Fibroblast of lung (primary cell): ENCODE measurements at places on chromosomes 12 and 14. TPM values are rescaled to one million over a fixed set of nuclear protein-coding genes. Genes with fewer than 3 reads are reported as not detected.

CMKLR1 gene
- polyA plus RNA-seq, result 0.19 and 0.82 TPM in 2 replicates

RNASE1 gene
- polyA plus RNA-seq, result not detected in 2 replicates

GDF11 gene
- polyA plus RNA-seq, result 9.4 and 11.1 TPM in 2 replicates

CLEC2B gene
- polyA plus RNA-seq, result 9.3 and 9.7 TPM in 2 replicates

LRRC10 gene
- not detected in 2 replicates for polyA plus RNA-seq

PTGES3 gene
- polyA plus RNA-seq, result 119 and 149 TPM in 2 replicates

IL22 gene
- polyA plus RNA-seq, result not detected in 2 replicates

CLEC9A gene
- polyA plus RNA-seq, result not detected in 2 replicates

NDUFB1 gene
- polyA plus RNA-seq, result 436 and 569 TPM in 2 replicates

LIN52 gene
- 7.5 and 9.5 TPM in 2 replicates for polyA plus RNA-seq

E2F7 gene
- polyA plus RNA-seq, result 3.6 and 12.9 TPM in 2 replicates

MAP3K9 gene
- polyA plus RNA-seq, result 0.23 and 0.27 TPM in 2 replicates

ERC1 gene
- polyA plus RNA-seq, result 19.7 and 22.0 TPM in 2 replicates

KERA gene
- polyA plus RNA-seq, result not detected in 2 replicates

RTL1 gene
- not detected in 2 replicates for polyA plus RNA-seq

C12orf54 gene
- polyA plus RNA-seq, result not detected in 2 replicates

RITA1 gene
- 7.4 and 8.7 TPM in 2 replicates for polyA plus RNA-seq

DNA sequence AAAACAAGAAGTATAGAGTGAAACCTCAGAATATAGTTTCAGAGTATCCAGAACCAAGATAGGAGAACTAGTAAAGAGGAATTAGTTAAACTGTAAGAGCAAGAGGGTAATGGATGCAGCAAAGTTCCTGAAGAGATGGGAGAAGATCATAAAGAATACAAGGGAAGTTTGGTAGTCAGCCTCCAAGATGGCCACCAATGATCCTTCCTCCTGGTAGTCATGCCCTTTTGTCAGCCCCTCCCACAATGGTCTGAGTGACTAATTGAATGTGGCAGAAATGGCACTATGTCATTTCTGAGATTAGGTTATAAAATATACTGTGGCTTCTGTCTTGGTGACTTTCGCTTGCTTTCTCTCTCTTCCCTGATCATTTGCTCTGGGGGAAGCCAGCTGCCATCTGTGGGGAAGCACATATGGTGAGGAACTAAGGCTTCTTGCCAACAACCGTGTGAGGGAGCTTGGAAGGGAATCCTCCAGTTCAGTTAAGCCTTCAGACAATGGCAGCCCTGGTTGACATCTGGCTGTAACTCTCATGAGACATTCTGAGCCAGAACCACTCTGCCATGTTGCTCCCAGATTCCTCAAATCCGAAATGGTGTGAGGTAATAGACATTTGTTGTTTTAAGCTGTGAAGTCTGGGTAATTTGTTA is 55.3 kb upstream of the AMN1 start:
- DNase-seq, result no peak

- DNase-seq, result peak; percentile 28
Observed at GRCh38 chr14:96349286-96350075, 13.7 kb downstream of the ATG2B start.

- DNase-seq, result no peak
Observed at GRCh38 chr14:60455875-60456274, 30.0 kb downstream of the C14orf39 start.

DNA sequence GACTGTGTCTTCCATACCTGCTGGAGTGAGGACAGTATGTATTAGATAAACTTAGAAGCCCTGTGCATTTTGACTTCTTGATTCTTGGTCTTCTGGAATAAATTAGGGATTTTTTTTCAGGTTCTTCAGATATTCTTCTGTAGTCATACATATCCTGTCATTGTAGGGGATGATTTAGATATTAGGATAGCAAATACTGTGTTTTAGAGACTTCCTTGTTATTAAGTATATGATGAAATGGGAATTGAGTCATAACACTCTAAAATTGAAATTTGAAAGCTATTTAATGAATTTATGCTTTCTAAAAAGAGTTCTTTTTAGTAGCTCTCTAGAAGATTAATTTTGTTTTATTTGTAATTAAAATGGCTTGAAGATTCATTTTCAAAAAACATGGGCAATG is 371.5 kb upstream of the RGS6 start:
- DNase-seq, result no peak

DNA sequence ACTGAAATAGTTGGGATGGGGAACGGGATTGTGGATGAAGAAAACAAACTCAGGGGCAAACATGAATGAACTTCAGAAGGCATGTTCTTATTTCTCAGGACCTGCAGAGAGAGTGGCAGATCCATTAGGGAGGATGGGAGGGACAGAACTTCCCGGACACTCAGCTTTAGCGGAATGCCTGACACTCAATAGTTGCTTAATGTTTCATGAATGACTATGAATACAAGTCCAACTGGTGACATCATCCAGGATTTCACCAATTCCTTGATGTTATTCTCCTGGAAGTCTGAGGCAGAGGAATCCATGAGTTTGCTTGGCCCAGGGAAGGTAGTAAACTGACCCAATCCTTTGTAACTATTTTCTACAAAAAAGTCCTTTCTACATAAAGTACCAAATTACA is 37.8 kb upstream of the LRRC10 start:
- DNase-seq, result peak; percentile 97

- DNase-seq, result peak; percentile 82
Observed at GRCh38 chr12:132445884-132446632, 43.9 kb upstream of the FBRSL1 start.

DNA sequence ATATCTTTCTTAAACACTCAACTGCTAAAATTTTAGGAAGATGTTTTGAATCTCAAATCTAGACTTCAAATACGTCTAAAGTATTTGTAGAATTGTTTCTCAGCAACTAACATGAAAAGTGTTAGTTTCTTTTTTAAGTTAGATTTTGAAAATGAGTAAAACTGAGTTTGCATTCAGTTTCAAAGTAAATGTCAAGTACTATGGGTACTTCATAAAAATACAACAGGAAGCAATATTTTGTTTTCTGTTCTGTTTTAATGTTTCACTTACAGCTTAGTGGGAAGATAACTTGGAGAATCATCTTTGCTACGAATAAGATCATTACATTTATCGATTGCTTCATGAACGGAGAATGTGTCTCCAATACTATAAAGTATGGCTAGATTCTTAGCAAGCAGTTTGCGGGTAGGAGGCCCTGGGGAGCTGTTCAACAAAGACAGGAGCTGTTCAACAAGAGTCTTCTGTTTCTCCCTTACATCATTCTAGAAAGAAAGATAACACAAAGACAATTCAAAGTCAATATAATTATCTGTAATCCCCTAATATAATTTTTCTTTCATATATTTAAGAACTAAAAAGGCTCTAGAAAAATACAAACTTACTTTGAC is 20.2 kb downstream of the HEATR5A start:
- no peak for DNase-seq

DNA sequence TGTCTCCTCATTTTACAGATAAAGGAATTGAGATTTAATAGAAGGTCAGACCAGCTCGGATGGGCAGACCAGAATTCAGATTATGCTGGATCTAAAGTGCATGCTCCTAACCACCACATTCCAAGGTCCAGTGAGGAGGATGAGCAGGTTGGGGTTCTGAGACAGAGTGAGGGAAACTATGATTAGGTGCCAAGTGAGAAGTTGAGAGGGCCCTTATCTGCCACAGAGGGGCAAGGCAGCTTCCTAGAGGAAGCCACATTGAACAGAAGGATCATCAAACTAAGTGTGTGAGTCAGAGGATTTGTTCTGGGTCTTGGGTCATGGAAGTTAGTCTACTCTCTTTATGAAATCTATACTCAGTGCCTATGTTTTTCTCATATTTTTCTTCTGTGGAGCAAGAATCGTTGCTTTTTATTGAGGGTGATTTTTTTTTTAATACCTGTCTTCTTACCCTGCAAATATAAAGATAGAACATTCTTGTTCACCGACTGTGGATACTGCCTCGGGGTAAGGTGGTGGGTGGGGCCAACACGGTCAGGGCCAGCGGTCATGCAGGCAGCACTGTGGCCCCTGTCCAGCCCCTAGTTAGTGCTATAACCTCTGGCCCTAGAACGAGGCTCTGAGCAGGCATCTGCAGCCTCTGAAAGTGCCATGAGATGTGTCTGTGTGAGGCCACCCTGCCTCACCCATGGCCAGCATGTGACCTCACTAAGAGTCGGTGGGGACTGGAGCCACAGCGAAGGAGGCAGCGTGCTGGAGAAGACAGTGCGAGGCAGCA is 55.6 kb upstream of the PTHLH start:
- peak; percentile 59 for DNase-seq

DNA sequence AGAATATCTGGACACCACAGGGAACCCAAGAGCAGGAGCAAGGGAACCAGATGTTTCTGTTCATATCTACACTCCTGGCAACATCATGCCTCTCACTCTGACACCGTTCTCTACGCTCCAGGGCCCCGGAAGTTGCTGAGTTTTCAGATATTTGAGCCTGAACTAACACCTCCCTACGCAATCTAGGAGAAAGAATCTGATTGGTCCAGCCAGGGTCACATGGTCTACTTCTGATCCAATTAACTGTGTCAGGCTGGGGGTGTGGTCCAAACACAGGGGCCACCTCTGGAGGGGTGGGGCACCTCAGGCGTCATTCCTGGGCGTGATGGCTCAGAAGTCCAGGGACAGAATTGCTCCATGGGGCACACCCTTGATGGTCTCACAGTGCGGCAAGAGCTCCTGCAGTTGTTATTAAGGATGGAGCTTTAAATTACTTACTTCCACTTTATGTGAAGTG is 165.5 kb downstream of the PTPN11 start:
- DNase-seq, result no peak

DNA sequence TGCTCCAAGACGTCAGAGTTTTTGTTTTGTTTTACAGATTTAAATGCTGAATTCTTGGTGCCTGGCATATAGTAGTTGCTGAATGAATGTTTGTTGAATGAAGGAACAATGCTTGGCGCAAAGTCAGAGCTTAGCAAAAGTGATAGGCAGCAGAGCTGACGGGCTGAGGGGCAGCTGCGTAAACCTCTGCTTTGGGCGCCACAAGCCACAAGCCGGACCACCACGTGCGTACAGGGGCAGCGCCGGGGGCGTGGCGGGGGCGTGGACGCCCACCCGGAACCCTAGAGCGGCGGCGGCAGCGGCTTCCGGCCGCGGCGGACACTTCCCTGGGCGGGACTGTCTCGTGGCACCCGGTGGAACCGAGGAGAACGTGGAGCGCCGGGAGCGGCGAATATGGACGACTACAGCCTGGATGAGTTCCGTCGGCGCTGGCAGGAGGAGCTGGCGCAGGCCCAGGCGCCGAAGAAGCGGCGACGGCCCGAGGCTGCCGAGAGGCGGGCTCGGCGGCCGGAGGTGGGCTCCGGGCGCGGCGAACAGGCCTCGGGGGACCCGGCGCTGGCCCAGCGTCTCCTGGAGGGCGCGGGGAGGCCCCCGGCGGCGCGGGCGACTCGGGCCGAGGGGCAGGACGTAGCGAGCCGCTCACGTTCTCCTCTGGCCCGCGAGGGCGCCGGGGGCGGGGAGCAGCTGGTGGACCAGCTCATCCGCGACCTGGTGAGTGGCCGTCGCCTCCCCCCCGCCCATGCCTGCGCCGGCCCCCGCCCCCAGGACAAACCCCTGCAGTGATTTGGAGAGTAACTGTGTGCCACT is at the start of gene FBXW8:
TSS of gene FBXW8 (plus strand) at position 306 of the 807 bp plus-strand sequence. CDS start at position 394, 88 bp downstream.
- DNase-seq, result peak; percentile 72

DNA sequence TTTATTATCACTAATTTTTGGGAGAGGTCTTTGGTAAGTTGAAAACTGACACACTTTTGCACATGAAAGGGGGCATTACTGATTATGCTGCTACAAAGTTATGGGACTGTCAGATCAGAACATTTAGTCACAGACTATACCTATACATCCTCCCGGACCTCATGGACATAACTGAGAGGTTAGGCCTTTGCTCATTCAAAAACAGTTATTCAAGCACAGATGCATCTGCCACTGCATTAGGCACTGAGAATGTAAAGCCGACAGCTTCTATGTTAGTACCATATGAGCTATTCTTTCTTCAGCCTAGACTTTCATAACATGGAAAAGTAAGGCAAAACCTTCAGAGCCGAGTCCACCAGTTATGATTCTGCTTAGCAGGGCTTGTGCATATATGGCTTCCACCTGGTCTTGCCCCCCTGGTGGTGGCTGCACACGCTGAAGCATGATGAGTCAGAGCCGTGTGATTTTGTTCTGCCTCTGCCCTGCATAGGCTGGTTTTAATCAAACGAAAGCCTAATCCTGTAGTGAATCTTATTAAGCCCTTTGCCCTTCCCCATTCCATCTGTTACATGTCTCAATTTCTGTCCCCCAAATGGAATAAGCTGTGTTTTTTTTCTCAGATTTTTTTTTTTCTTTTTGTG is 21.8 kb upstream of the RNU6-8 start:
- DNase-seq, result peak; percentile 55

DNA sequence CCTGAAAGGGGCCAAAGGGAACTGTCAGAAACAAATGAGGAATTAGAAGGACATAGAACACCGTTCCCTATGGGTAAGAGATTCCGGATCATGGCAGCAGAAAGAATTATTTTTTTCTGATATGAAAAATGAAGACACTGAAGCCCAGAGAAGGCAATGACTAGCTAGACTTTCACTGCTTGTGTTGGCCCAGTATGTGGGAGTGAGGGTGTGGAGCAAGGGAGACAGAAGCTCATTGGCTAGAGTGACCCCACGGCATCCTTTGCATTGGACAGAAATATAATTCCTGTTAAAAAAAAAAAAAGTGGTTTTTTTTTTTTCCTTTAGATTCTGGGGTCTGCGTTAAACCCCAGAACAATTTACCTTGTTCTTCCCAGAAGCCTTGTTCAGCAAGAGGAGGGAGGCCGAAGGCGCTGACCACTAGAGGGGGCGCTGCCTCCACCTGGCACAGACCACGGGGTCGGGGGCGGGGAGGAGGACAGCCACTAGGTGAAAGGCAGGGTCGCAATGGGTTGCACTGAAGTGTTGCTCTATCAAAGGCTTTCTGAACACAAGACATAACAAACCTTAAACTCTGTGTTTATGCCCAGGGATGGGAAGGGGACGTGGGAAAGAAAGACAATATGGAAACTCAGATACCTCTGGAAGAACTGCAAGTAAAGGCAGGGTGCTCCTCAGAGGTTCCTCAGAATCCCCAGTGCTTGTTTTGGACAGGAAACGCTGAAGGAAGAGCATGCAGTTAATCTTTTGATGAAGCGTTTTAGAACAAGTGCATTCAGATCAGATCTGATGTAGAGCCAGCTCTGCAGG is 156.8 kb downstream of the KCNA5 start:
- peak; percentile 27 for DNase-seq

DNA sequence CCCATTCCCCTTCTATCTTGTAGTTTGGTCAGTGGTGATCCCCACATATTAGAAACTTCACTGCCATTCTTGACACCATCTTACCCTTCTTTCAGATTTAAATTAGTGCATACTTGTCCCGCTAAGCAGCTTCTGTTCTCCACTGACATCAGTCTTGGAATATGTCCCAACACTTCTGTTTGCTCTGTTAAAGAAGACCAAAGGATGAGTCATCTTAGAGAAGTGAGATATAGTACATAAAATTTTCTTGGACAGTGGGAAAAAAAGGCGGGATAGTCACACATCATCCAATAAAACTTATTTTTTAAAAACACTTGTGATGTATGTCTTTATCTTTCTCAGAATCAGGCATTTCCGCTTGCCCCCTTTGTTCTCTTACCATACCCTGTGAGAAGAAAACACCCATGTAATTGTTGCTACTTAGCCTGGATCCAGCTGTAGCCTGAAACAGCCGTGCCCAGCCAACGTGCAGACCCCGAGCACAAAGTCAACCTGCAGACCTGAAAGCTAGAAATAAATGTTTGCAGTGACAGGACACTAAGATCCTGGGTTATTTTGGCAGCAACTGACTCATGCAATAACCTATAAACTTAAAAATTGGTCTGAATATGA is 100.1 kb upstream of the PDE3A start:
- DNase-seq, result peak; percentile 66

- peak; percentile 11 for DNase-seq
Observed at GRCh38 chr12:74129702-74130101, 407.9 kb upstream of the ATXN7L3B start.

- DNase-seq, result no peak
Observed at GRCh38 chr12:23707270-23707669, 242.2 kb downstream of the SOX5 start.

GRCh38 chr12:1339618-1340319 is 254.6 kb downstream of the FBXL14 start:
- DNase-seq, result no peak
